Non-pigmented ciliary epithelial cell (primary cell): ENCODE measurements at places on chromosomes 4 and X.

- no peak for DNase-seq
Observed at GRCh38 chr4:40322811-40323210, 12.3 kb upstream of the CHRNA9 start.

- DNase-seq: no peak
Observed at GRCh38 chr4:155693015-155693663, 26.5 kb downstream of the GUCY1A1 start.

DNA sequence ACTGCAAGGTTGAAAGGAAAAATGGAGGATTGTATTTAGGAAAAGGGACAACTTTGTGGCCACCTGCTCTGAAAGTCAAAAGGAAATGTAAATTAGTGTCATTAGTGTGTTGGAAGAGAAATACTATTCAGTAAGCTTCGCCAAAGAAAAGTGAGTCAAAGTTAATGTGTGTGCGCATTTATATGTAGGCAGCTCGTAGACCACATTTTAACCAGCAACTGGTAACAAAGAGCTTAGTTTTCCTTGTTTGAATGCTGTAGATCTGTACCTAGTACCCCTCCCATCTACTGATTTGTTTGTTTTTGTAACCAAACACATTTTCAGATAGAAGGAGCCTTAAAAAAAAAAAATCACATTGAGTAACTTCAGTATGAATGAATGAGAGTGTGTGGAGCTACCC, 69.3 kb downstream of the GPAT3 start:
- DNase-seq: no peak

DNA sequence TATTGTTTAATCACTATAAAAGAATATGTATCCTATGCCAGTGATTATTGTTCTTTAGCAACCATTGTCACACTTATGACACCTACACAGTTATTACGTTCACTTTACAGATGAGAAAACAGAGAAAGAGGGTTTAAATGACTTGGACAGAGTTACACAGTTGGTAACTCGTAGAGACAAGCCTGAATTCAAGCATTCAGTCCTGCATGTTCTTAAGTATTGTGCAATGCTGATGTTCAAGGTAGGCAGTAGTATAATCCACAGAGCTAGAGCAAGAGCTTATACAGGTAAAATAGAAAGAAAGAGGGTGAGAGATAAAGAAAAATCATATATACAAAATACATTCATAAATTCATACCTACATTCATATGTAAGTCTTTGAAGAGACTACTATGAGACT, 249.8 kb upstream of the ANXA10 start:
- no peak for DNase-seq

GRCh38 chr4:110344165-110344564, 131.8 kb upstream of the ENPEP start:
- no peak for DNase-seq

DNA sequence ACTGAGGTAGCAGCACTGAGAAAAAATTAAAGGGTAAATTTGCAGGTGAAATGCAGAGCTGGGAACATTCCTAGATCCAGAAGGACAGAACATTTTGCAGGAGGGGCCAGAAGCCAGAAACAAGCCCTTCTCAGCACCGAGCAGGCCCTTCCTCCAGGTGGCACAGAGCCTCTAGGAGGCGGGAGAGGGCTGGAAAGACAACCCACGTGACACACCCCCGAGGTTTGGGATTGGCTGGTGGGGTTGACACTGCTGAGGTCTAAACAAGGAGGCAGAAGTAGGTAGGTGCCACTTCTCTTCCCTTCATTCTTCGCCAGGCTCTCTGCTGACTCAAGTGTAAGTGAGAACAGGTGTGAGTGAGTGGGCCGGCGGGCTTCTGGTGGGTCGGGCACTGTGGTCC, at the start of gene PAGE4:
Gene PAGE4, plus strand, starts transcription at position 288 of the 400 bp plus-strand sequence. CDS start 1,126 bp downstream, outside the sequence.
- DNase-seq: no peak

DNA sequence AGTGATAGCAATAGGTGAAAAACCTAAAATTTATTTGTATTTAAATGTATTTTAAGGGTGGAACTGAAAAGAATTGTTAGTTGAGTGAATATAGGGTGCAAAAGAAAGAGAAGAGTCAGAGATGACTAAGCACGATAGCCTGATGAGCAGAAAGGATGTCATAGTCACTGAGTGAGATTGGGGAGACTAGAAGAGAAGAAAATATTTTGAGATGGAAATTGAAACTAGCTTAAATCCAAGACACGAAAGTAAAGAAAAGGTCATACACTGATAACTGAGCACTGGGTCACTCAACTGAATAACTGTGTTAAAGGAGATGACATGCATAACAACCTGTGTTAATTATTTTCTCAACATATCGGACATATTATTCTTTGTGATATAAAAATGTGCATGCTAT, 55.5 kb downstream of the SPANXN4 start:
- no peak for DNase-seq

DNA sequence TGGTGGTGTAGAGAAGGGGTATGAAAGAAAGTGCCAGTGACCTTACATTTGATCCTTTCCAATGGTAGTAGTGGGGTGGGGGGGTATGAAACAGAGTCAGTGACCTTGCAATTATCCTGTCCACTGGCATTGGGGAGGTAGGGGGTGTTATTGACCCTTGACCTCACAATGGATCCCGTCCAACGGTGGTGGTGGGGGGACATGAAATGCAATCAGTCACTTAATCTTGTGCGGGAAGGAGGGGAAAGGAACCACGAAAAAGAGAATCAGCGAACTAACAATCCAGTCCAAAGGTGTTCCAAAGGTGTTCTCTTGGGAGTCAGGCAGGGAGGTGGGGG, 619 bp upstream of the PDK3 start:
- no peak for DNase-seq

GRCh38 chr4:133440404-133440803, 291.3 kb downstream of the PCDH10 start:
- DNase-seq: no peak

DNA sequence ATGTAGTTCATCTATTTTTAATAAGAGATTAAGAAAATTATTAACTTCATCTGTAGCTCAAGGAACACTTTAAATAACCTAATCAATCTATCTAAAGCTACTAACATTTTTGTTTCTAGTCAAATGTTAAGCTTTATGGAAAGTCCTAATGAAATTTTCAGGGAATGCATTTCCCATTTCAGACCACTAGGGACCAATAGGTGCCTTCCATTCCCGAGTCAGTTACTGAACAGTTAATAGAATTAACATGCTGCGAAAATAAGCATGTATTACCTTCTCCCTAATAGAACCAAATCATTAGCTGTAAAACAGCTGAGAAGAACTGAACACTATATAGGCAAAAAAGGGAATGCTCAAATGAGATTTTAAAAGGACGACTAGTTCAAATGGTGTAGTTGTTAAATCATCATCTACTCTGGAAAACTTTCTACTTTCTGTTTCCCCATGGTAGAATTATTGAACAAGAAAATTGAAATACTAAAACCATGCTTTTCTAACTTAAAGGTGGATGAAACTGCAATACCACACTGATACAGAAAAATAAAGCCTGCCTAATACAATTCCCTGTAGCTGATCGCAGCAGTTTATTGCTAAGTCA, 22.5 kb downstream of the STX18 start:
- no peak for DNase-seq

DNA sequence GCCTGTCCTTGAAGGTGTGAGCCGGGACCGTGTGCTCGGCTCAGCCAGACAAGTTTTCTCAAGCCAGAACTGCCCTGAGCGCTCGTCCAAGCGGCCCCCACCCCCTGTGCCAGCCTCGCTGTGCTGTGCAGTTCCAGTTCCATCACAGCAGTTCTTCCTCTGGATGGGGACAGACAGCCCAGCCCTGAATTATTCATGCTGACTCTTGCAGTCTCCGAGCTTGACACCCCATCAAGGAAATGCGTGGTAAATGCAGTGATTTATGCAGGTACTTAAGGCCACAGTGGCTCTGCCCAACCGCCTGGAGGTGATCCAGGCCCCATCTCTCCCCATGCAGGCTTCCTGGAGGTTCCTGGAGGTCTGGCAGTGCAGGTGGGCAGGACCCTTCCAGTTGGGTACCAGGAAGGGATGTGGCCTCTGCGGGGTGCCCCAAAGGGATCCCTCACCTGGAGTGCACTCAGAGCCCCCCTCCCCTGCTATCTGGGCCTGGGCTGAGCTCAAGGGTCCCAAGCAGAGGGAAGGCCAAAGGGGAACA, 44.8 kb upstream of the HMX1 start:
- no peak for DNase-seq

DNA sequence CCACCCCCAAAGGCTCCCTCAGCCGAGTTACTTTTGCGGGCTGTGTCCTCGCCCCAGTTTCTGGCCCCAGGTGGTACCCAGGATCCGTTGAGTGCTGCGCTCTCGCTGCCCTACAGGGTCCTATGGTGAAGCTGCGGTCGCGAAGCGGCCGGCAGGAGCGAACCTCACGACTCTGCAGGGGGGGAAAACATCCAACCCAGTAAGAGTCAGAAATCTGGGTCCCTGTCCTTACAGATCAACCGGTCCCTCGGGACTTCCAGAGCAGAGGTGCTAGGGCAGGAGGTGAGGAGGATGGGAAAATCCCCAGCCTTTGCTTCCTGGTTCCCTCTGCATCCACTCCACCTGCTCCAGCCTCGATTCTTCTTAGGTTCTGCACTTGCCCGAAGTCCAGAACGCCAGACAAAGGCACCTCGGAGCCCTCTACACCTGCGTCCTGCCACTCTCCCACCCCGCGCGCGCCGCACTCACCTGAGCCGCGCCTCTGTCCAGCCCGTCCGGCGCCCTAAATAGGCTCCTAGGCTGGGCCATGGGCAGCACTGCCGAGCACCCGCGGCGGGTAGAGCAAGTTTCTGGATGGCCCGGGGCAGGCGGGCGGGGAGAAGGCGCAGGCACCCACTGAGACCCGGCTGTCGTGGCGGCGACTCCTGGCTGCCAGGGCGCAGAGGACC, at the start of gene HS3ST1:
Gene HS3ST1, minus strand, starts transcription at position 664 of the 668 bp plus-strand sequence. CDS start 28,889 bp downstream, outside the sequence.
- no peak for DNase-seq

- DNase-seq: no peak
Observed at GRCh38 chr4:36446275-36446674, 164.9 kb downstream of the DTHD1 start.

DNA sequence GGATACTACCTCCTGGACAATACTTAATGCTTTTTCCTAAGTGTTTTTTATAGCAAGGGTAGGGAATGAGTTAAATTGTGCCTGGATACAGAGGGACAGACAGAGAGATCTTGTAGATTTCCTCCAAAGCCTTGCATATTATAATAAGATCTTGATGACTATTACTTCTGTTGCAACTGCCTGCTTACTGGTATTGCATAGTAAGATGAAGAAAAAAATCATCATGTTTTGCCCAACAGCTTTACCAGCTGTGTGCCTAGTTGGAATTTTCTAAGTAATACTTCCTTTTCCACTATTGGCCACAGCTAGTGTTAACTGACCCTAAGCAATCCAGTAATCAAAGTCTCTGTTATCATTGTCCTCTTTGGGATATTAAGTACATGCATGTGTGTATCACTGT, 139.0 kb downstream of the DCK start:
- DNase-seq: no peak

DNA sequence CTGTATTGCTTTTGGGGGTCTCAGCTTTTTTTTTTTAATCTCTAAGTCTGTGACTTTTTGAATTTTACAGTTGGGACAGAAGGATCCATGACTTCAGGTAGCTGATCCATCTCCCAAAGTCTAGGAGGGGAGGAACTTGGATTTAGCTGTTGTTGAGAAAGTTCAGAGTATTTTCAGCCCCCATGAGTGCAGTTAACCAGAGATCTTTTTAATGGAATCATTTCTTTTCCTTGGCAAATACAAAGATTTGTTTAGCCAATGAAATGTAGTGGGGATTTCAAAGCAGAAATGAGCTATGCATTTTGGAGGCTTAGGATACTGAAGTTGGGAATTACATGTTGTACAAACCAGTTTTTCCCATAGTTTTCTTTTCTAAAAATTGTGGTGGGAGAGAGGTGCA, 18.1 kb downstream of the FNIP2 start:
- DNase-seq: no peak

GRCh38 chrX:155263854-155264628, at the start of gene RAB39B:
RAB39B (minus strand) TSS chrX:155264491; CDS start chrX:155264288, 203 bp downstream.
- peak; percentile 8 for DNase-seq

- no peak for DNase-seq
Observed at GRCh38 chrX:63529961-63530360, 178.8 kb upstream of the SPIN4 start.
